ENCODE measurements at places on chromosomes 13 and 19.

GRCh38 chr13:34021619-34022018, 203.7 kb downstream of the RFC3 start:
- DNase-seq = no peak

DNA sequence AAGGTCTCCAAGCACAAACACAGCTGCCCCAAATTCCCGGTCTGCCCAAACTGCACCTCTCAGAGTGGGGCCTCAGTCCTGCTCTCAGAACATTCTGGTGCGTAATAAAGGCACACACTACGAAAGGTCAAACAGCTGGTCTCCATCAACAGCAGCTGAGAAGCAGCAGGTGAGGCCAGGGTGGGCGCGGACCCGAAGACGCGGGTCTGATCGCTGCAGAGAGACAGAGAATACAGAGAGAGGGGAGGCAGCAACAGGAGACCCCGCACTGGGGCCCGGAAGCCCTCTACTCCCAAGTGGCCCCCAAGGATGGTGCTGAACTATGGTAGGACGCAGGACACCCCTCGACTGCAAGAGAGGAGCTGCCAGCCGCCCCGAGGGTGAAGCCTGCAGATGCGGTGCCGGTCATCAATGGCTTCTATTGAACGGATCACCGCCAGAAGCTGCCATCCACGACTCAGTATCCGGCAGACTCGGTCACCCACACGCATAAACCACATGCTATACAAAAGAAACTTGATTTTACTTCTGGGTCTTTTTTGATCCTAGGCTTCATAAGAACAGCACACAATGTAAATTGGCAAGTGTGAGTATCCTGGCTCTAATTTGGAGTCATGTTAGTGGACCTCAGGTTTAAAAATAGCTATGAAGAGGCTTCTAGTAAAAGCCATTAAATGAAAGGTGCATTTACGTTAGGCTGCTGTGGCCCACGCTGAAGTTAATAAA, 33.4 kb downstream of the STK24 start:
- no peak for DNase-seq

GRCh38 chr19:54882758-54883157, 8.7 kb downstream of the FCAR start:
- no peak for DNase-seq

DNA sequence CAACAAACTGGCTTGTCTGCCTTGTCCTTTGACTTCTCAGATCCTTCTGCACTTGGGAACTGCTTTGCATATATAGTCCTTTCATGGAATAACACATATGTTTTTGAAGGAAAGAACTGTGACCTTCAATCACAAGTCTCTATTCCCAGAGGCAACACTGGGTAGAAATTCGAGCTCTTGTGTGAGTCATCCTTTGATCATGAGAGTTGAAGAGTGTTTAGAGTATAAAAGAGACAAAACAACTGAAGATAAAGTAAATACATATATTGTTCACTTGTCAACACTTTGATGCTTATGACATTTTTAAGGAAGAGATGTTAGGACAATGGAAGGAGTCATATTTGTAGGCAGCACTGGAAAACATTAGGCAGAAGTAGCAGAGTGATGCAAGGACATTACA, 5.2 kb upstream of the OR7A5 start:
- no peak for DNase-seq

DNA sequence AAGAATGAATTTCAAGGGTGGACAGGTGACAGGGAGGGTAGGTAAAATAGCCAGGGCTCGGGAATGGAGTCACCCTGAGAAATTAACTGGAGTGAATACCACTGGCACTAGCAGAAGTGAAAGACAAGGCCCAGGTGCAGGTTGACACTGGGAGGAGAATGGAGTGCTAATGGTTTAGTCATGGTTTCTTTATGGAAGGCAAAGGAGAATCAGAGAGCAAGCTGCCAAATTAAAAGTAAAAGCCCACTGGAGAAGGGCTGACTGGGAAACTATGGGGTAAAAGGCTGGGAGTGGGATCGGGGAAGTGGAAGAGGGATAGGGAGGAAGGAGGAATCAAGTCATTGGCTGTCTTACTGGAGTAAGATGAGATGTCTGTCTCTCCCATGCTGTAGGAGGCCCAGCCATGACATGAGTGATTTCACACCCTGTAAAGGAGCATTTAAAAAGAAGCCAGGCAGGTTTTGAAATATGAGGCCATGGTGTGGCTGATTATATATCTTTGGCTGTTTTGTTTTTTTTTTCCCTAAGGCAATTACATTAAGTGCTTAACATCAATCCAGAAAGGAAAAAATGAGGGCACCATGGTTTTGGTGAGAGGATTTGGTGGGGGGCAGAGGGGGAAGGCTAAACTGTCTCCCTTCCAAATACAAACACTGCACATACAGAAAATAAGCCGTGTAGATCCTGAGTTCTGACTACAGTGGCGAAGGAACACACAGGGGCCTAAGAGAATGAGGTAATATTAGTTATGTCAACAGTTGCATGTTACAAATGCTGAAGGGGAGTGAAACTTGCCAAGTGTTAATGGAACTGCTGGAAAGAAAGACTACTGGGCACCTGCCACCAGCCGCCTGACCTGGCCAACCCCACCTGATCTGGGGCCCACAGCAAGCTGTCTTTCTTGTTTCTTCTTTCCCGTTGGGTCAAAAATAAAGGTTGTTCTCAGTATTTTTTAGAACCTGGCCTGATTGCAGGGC, 183.5 kb upstream of the TSC22D1 start:
- DNase-seq = peak; percentile 36

DNA sequence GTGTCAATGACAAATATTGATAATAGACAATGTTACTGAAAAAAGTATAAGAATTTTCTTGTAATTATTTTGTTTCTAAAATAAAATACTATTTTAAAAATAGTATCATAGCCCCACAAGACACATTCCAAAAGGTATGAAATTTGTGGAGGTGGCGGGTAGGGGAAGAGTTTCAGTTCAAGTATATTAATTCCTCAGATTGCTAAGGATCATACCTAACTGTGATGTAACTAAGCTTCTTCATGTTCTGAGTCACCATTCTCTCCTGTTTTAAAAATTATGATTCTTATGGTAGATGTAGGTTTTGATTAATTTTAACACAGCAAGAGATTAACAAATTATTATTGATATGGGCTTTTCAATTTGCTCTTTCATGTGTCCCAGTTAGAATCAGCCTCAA, 61.3 kb downstream of the MYO16 start:
- no peak for DNase-seq

GRCh38 chr19:4229179-4229931, at the start of gene EBI3:
Gene EBI3 (plus strand): TSS chr19:4229523. CDS start chr19:4229551, 28 bp downstream.
- peak; percentile 38 for DNase-seq

GRCh38 chr19:55676383-55676782, 1.4 kb downstream of the EPN1 start:
- DNase-seq = no peak

- peak; percentile 25 for DNase-seq
Measured at GRCh38 chr13:39051157-39051556, 12.9 kb downstream of the NHLRC3 start.

DNA sequence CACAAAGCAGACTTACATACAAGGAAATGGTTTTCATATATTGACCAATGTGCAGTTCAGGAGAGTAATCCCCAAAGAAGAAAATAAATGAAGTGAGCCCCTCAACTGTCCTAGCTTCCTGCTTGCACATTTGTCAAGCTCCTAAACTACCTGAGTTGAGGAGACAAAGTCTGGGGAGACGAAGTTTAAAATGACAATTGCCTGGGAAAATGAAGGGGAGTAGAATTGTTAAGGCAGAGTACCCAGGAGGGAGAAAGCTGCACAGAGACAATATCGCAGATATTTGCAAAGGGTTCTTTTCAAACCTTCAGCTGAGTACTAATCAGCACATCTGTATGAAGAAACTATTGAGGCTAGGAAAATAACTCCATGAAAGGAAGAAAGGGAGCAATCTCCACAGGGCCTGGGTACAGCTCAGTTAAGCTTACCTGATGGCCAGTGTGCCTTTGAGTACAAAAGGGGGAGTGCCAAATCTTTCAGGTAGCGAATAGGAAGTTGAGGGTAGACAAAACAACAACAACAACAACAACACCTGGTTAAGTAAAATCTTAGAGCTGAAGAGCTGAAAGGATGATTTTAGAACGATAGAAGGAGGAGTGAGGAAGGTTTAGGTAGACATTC, 1700.1 kb upstream of the PRR20A start:
- DNase-seq = no peak

- DNase-seq = peak; percentile 71
Measured at GRCh38 chr19:46901701-46902401, 41.1 kb downstream of the ARHGAP35 start.

GRCh38 chr13:21318891-21319532, 140.1 kb downstream of the ZDHHC20 start:
- DNase-seq = peak; percentile 17

DNA sequence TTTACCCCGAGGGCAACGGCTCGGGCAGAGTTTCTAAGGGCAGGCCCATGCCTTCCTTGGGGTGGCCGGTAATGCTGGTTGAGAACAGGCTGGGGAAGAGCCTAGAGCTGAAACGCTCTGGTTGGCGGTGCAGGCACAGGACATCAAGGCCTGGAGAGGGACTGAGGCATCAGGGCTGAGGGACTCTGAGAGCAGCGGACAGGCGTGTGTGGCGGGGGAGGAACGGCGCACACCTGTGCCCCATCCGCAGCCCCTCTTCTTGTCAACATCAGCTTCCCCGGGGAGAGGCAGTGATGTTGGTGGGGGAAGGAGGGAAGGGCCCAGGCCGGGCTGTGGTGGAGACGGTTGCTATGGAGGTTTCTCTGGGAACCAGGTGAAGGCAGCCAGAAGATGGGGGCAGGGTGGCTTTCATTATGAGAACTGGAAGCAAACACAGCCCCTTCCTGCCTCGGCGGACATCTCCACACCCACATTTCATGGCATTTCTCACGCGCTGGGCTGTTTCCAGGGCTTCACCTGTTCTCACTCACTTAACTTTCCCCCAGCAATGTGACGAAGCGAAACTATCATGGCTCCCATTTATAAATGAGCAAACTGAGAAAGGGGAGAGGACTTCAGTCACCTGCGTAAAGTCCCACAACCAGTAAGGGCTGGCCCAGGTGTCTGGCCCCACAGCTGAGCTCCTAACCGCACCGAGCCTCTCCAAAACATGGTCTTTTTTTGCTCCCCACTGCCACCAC, 8.2 kb upstream of the ATF5 start:
- DNase-seq = no peak

DNA sequence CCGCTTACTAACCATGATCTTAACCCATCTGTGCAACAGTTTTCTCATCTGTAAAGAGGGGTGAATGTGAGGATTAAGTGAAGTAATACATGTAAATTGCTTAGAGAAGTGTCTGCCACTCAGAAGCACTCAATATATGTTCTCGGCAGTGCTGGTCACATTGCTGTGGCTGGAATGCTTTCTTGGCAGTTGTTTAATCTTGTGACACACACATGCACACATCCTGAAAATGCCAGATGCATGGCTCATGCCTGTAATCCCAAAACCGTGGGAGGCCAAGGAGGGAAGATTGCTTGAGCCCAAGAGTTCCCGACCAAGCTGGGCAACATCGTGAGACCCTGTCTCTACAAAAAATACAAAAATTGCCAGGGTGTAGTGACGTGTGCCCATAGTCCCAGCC, 4.9 kb upstream of the DMKN start:
- peak; percentile 92 for DNase-seq

- DNase-seq = no peak
Measured at GRCh38 chr13:53079691-53080090, 51.1 kb downstream of the OLFM4 start.

GRCh38 chr13:99619207-99619606, 117.9 kb downstream of the TM9SF2 start:
- no peak for DNase-seq

DNA sequence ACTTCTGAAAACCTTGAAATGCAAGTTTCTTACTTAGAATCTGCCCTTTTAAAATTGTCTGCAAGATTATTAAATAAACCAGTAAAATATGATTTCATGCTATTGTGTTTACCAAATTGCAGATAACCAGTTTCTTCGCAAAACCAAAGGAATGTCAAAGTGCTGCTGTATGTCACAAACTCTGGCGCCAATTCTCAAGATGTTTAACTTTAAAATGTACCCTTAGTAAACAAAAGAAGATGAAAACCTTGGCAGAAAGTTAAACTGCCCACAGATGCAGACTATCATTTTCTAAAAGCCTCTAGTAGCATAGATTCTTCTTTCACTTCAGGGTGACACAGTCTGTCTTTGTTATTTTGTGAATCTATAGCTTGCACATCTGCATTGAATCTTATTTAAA, 189.2 kb downstream of the SLITRK6 start:
- DNase-seq = peak; percentile 60

- no peak for DNase-seq
Measured at GRCh38 chr13:80444240-80445015, 103.5 kb upstream of the SPRY2 start.

DNA sequence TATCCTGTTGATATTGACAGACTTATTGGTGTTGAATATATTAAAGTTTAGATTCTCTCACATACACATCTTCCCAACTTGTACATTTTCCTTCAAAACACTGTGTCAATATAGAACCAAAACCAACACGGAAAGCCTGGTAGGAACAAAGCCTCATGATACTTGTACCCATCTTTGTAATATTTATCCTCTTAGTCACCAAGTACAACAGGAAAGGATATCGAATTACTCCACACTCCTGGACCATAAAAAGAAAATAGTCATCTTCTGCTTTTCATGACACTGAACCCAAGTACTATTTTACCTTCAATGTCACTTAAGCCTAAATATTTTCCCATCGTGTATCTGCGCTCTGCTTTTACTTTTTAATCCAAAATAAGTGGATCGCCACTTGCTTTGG, 702.9 kb upstream of the PCDH9 start:
- DNase-seq = no peak

- DNase-seq = no peak
Measured at GRCh38 chr19:4749870-4750590, 26.4 kb upstream of the DPP9 start.

DNA sequence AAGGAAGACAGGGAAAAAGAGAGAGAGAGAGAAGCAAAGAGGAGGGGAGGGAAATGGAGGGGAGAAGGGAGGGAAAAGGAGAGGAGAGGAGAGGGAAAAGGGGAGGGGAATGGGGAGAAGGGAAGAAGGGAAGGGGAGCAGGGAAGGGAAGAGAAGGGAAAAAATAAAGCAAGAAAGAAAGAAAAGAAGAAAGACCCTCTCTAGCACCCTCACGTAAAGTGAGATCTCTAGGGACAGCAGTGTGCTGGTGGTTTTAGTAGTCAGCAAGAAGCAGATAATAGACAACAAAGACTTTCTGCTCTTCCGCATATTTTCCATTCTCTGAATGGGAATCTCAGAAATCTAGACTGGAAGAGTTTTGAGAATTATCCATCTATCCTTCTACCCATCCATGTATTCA, 201.8 kb upstream of the RFC3 start:
- no peak for DNase-seq

DNA sequence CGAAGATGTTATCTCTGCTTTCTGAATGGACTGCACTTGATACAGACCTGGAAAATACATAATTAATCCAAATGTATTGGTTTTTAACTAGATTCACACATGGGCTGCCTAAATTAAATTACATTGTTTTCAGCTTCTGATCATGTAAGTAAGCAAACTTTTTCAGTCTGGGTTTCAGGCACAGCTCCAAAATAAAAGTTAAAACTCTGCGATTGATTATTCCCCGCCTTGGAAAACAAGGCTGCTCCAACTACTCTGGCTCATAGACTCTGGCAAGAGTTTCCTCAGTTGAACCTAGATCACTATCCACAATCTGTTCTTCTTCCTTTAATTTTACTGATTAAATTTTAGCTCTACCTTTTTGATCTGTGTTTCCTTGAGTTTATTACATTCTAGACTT, 526.0 kb upstream of the SPRY2 start:
- DNase-seq = no peak
